Stimulated activated CD8-positive, alpha-beta memory T cell treated with anti-CD3 and anti-CD28 coated beads, Interleukin-7, amount 100 ng/mL, for 1 hour (primary cell): ENCODE measurements at places on chromosomes 7 and 10.

DNA sequence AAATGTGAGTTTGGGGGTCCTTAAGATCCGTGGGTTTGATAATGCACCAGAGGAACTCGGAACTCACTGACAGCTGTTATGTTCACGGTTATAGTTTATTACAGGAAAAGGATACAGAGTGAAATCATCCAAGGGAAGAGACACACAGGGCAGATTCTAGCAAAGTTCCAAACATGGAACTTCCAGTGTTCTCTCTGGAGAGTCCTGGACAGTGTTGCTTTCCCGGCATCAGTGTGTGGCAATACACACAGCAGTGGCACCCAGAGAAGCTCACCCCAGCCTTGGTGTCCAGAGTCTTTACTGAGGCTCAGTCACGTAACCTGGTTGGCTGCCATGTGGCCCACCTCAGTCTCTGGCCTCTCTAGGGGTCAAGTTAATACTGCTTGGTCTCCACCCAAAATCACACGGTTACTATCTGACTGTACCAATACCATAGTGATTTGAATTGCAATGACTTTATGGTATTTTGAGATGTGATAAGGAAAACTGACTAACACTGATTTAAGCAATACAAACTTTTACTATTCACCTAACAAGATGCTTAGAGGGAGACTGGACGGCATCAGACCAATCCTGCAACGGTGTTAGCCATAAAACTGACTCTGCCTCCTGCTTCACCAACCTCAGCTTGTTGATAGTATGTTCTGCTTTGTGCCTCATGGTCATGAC, 8.1 kb upstream of the PRXL2A start:
- DNase-seq = no peak

- DNase-seq = no peak
Measured at GRCh38 chr10:12633776-12634620, 284.7 kb downstream of the CAMK1D start.

DNA sequence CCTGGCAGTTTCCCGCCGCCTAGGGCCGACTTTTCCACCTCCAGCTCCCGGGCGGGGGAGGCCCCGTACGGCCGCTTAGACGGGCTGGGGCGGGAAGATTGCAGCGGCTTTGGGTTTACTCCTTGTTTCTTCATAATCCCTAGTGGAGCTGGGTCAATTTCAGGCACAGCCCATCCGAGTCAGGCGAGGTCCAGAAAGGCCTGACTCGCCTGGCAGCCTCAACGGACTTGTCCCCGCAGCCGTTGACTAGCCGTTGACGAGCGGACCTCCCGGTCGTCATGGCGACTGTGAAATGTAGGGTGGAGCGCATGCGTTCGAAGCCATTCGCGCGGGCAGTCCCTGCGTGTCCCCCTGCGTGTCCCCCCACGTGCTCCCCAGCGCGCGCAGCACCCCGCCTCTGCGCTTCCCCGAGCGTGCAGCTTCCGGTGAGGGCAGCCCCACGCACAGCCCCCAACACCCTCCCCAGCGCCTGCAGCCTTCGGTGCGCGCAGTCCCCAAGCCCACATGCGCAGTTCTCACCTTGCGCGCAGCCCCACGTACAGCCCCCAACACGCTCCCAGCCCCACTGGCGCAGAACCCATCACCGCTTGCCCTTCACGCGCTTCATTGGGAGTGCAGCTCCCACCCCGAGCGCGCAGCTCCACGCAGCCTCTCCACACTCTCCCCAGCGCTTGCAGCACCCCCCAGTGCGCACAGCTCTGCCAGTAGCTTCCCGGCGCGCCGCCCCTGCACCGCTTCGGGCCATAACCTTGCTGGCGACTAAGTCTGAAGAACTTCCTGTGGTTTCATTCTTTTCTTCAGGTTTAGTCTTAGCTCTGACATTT, 67.8 kb downstream of the TBX20 start:
- DNase-seq = no peak

- no peak for DNase-seq
Measured at GRCh38 chr10:111137587-111137986, 60.8 kb downstream of the ADRA2A start.

- no peak for DNase-seq
Measured at GRCh38 chr7:143362131-143363015, at the start of gene FAM131B. Gene FAM131B (minus strand): TSS chr7:143362713. CDS start chr7:143362603, 110 bp downstream.

GRCh38 chr7:70066844-70067243, 468.6 kb downstream of the AUTS2 start:
- DNase-seq = no peak

GRCh38 chr10:29734962-29735627, 100.3 kb upstream of the SVIL start:
- DNase-seq = peak; percentile 25
